ENCODE measurements at places on chromosomes 11 and 22.

- no peak for DNase-seq
These were observed 36.7 kb upstream of the TFIP11 start for GRCh38 chr22:26548984-26549383.

GRCh38 chr11:8271106-8271886, 7.6 kb upstream of the LMO1 start:
- DNase-seq = no peak

DNA sequence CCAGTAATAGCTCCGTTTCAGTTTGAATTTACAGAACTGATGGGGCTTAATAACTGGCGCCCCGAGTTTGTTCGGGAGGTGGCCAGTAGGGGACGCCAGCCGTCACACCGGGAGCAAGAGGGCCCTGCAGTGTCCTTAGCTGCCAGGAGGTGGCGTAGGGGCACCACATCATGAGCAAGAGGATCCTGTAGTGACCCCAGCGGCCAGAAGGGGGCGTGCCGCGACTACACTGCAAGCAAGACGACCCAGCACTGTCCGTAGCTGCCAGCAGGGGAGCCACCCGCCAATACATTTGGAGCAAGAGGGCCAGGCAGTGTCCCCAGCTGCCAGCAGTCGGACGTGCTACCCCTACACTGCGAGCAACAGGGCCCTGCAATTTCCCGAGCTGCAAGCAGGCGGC, 663.7 kb upstream of the B3GAT1 start:
- no peak for DNase-seq

DNA sequence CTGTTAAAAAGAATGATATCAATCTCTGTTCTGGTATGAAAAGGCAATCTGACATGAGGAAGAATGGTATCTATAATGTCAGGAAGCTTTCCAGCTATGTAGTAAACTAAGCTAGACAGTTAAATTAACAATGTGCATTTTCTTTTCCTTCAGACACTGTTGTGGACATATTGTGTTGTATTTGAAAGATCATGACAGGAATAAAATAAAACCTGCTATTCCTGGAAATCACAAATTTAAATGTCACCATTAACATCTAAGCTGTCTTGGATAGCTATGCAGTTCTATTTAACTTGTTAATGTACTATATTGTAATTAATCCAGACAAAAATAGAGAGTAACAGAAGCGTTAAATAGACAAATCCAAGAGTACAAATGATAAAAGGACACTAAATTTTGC, 297.4 kb upstream of the LUZP2 start:
- DNase-seq = no peak

DNA sequence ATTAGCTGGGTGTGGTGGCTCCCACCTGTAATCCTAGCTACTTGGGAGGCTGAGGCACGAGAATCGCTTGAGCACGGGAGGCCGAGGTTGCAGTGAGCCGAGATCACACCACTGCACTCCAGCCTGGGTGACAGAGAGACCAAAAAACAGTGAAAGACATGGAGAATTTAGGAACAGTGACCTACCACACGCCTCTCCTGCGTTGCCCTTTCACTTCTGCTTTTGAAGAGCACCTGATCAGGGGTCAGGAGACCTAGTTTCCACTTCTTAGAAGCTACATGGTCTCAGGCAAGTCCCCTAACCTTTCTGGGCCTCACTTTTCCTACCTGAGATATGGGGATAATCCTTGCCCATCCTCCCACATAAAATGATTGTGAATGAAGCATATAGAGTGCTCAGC, 12.2 kb downstream of the SLC35C1 start:
- DNase-seq = no peak

DNA sequence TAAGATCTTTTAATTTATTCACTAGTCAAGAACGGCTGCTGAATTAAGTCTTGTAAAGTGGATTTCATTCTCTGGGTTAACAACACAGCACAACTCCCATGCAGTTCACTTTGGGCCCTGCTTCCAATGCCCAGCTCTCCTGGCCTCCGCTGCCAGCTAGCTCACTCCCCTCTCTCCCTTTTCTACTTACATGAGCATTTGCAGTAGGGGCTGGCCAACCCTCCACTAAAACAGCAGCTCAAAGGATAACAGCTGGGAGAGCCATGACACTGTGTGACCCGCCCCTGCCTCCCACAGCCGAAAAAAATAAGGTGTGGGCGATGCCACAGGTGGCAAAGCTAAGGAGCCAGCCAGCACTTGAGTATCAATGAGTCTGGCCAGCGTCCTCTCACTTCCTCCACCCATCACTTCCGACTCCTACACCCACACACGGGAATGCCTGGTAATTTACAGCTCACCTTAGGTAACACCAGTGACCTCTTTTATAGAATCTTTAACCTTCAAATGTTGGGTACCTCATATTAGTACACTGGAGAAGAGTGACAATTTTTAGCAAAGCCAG, 56.8 kb downstream of the DGCR2 start:
- no peak for DNase-seq

- DNase-seq = peak; percentile 79
These were observed 92.8 kb downstream of the RASSF10 start for GRCh38 chr11:13101644-13102512.
